ENCODE measurements at places on chromosomes 4 and X.

- DNase-seq = no peak
These were observed 69.9 kb downstream of the TEX13A start for GRCh38 chrX:105150557-105150956.

DNA sequence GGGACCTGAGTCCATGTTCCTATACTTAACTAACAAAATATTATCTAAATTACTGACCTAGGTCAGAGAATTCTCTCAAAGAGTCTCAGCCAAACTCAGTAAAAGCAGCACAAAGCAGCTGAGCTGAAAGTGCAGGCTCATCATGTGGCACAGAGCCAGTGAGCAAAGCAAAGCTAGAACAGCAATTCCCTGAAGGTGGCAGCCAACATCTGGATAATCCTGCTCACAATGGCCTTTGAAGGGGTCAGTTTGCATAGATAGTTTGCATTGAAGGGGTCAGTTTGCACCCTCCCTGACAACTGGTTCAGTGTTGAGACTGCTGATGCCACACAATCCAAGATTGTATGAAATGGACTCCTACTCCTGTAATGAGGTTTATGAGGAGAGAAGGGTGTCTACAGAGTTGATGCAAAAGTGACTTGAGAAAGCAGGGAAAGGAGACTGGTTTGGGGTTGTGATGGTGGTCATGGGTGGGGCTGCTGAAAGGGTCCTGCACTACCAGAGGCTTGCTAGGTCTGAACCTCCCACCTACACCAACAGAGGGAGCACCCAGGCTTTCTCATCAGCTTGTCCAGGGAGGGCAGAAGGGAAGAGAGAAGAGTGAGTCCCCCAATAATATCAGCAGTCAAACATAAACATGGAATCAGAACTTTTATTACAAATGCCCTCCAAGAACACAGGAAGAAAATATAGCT, 39.7 kb downstream of the TRIM61 start:
- DNase-seq = peak; percentile 15

GRCh38 chr4:76498550-76498949, 63.5 kb downstream of the SHROOM3 start:
- DNase-seq = no peak

DNA sequence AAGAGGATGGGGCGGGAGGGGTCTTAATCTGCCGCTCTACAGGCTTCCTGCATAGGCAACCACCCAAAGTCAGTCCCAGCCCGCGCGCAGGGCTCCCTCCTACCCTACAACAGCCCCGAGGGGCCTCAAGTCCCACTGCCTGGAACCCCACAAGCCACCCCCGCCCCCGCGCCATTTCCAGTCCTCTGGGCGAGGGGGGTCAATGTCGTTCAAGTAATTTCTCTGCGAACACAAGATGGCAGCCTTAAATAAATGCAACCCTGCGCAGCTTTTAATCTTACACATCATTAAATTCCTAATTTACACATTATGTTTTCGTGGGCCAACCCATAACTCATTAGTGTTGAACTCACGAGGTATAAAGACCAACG, 92.9 kb downstream of the BCOR start:
- no peak for DNase-seq

DNA sequence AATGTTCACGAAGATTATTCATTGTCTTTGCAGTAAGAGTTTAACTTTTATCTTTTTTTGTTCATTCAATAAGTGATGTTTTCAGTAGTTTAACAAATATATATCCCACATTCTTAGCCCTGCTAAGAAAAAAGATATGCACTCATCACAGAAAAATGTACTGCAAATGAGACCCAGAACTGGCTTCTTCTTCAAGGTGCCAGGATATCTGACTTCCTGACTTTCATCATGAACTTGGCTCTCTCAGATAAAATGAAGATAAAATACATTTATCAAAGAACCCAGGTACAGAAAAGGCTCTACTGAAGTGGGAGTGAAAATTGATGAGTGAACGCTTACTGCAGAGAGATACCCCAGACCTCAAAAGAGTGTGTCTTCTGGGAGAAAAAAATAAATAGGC, 177.8 kb upstream of the DKK2 start:
- DNase-seq = peak; percentile 60

GRCh38 chrX:136778020-136778419, 2.7 kb downstream of the ARHGEF6 start:
- DNase-seq = no peak

DNA sequence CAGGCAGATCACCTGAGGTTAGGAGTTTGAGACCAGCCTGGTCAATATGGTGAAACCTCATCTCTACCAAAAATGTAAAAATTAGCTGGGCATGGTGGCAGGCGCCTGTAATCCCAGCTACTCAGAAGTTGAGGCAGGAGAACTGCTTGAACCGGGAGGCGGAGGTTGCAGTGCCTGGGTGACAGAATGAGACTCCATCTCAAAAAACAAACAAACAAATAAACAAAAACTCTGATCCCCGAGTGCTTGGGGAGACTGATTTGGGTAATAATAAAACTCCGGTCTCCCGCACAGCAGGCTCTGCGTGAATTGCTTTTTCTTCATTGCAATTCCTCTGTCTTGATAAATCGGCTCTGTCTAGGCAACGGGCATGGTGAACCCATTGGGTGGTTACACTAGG, 73.4 kb downstream of the HPRT1 start:
- no peak for DNase-seq

- DNase-seq = peak; percentile 13
These were observed 62.5 kb downstream of the WFS1 start for GRCh38 chr4:6332042-6332668.

DNA sequence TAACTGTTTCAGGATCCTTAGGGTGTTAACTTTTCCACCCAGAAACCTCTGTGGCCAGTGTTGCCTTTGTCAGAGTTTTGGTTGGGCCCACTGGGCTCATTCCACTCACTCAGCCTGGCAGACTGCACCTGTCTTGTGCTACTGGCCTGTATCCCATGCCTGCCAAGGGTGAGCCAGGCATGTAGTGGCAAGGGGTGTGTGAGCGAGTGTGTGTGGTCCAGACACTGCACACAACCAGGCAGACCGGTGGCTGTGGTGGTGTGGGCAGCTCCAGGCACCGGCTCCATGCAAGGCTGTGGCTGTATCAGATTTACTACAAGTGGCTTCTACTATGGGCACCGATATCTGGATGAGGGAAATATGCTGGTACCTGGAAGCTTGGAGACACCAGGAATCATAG, 394.6 kb upstream of the DMD start:
- DNase-seq = no peak

- DNase-seq = no peak
These were observed 34.3 kb downstream of the ATP10D start for GRCh38 chr4:47519239-47519883.

DNA sequence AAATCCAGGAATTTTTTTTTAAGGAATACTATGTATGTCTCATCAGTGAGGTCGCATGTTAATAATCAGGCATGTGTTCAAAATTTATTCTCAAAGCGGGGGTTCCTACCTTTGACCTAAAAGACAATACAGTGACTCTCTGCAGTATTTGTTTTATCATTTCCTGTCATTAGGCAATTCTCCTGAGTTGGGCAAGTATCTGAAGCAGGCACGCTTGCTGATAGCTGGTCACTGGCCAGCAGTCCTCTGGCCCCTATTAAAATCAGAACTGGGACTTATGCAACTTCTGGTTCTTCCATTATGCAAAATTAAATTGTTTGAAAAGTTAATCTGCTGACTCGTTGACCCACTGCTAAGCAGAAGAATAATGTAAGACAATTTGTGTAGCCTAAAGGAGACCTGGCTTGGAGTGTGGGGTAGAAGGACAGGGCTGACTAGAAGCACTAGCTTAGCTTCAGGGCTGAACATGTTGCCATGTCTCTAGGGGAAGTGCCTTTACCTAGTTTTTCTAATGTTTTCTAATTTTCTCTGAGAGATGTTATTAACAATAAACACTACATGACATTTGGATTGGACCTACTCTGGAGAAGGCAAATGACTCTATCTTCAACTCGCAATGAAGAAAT, 36.0 kb upstream of the GABRA2 start:
- no peak for DNase-seq

GRCh38 chr4:8860096-8860891, 11.3 kb downstream of the HMX1 start:
- no peak for DNase-seq

DNA sequence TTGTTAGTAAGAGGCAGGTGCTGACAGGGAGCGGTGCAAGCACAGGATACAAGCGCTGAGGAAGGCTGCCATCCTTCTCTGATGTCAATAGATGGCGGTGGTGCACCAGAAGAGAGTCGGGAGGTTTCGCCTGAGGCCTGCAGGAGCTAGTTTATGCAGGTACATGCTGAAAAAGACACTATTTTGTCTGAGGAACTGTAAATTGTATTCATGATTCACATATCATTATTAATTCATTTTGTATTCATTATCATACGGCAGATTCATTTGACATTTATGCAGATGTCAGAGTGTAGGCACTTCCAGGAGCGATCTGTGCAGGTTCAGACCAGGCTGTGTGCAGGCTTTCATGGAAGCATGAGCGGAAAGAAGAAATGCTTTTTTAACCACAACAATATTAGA, 824.0 kb downstream of the STIM2 start:
- peak; percentile 41 for DNase-seq

- no peak for DNase-seq
These were observed 61.4 kb downstream of the HTRA3 start for GRCh38 chr4:8330821-8331574.

DNA sequence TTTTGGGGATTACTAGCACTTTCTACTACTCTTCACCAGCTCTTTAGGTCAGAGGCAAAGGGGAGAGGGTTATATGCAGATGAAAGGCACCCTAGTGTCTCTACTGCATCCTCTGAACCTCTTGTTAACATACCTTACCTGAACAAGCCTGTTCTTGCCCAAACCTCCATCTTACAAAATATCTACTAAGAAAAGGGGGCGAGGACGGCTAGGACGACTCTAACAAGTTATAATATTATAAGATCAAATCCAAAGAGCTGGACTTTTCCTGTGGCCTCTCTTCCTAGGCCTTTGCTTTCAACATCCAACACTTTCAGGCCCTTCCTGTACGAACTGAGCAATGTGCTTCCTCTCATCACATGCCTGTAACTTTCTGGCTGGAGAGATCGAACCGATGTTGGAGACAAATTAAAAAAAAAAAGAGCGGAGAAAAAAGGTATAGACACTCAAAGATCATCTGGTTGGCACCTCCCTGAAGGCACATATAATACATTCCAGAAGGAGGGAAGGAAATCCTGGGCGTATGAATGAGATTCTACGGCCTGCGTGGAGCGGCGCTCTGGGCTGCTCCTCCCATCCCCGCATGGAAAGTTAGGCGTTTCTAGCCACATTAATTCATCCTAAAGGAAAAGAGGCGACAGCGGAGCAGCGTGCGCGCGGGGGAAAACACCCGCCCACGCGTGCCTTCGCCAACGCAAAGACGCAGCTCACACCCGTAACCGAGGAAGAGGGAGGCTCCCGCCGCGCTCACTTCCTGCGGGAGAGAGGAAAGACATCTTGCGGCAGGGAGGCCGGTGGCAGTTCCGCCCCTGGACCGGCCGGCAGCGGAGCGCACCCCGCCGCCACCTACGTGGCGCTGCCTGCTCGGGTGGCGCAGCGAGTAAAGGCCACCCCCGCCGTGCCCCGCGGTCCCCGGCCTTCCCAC, 808 bp downstream of the PRDM5 start:
- peak; percentile 74 for DNase-seq

DNA sequence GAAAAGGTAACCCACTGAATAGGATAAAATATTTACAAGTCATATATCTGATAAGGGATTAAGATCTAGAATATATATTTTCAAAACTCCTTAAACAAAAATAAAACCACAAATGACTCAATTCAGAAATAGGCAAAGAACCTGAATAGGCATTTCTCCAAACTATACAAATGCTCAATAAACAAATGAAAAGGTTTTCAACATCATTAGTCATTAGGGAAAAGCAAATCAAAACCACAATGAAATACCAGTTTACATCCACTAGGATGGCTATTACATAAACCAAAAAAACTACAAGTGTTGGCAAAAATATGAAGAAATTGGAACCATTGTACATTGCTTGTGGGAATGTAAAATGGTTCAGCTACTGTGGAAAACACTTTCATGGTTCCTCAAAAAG, 167.0 kb upstream of the GALNT7 start:
- peak; percentile 74 for DNase-seq

DNA sequence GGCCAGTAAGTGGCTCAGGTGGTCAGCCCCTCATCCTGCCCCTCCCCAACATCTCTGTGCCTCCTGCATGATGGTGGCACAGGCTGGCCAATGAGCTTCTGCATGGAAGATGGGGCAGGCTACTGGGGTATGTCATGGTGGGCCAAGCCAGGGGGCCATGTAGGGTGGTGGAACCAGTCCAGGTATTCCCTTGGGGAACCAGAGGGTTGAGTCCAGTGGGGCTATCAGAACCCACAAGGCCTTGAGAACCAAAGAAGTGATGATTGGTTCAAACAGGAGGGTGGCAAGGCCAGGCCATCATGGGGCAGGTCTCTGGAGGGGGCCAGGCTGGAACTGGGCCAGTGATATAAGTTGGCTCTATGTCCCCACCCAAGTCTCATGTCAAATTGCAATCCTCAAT, 18.8 kb upstream of the PPP2R2C start:
- no peak for DNase-seq

GRCh38 chrX:1453395-1453783, 680 bp upstream of the ASMTL start:
- no peak for DNase-seq

GRCh38 chr4:140811429-140811828, 55.2 kb upstream of the TBC1D9 start:
- DNase-seq = no peak

GRCh38 chr4:52926196-52926974, 64.3 kb downstream of the RASL11B start:
- no peak for DNase-seq

DNA sequence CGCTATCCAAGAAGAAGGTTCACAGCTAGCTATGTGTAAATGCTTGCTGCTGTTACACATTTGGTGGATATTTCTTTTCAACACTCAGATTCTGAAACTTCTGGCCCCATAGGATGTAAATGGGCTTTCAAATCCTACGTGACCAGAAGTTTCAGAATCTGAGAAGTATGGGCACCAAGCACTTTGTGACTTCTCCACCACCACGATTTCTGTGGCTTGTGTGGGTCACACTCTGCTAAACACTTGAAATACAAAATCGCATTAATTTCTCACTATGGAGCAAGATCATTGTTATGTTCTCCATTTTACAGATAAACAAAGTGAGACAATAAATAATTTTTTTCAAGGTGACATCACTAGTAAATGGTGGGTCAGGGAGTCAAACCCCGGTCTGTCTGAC, 259.4 kb upstream of the JADE1 start:
- no peak for DNase-seq

DNA sequence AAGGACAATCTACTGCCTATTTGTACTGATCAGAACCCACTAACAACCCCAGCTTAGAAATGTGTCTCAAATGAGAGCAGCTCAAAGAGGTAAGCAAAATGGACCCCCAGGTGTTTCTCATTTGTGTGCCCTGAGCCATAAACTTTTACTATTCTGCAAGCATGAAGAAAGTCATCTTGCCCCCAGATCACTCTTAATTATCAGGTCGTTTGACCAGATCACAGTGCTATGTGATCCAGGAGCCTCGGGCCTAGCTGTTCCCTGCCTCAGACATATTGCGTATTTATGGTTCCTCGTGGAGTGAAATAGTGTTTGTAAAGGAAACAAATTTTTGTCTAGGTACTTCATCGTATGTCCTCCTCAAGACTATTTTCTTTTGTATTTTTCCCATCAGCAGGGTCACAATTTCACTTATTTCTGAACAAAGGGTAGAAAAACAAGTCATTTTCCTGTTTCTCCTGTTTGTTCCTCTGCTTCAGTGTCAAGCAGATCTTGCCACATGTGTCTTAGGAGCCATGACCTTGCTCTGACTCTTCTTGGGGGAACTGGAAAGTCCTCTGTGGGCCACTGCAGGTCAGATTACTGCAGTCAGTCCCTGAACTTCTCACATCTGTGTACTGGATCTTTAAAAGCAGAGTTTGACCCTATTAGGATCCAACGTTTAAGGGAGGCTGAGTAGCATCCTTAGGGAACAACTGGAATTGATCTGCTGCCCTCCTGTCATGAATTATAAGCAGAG, 194.9 kb downstream of the PALLD start:
- DNase-seq = no peak

Measured in fibroblast of skin of back (primary cell).